ENCODE measurements at places on chromosomes 2 and 18. TPM values are rescaled to one million over a fixed set of nuclear protein-coding genes. Genes with fewer than 3 reads are reported as not detected.

MEIS1 gene
- total RNA-seq, result not detected

RPRM gene
- total RNA-seq, result not detected

LRRC30 gene
- total RNA-seq, result not detected

SNORC gene
- 0.87 TPM for total RNA-seq

RAD51AP2 gene
- not detected for total RNA-seq

KCNE4 gene
- not detected for total RNA-seq

GRCh38 chr2:30566631-30567030 lies 119.6 kb downstream of the LCLAT1 start:
- DNase-seq, result no peak

DNA sequence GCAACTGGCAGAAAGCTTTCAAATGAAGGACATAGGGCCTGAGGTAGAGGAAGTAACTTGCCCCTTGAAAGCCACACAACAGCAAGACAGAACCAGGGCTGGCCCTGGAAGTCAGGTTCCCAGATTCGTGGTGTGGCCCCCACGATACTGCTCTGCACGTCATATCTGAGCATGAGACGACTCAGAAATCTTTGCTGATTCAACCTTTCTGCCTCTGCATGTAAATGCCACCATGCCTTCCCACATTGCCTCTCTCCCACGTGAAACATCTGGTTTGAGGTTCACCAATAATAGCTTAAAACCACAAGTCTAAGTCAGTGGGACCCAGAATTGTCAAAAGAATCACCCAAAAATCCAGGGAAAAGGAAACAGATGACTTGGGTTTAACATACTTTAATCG lies 214.0 kb upstream of the TRIB2 start:
- DNase-seq, result peak; percentile 64

GRCh38 chr18:57767259-57768050 lies 35.7 kb downstream of the ATP8B1 start:
- DNase-seq, result no peak

DNA sequence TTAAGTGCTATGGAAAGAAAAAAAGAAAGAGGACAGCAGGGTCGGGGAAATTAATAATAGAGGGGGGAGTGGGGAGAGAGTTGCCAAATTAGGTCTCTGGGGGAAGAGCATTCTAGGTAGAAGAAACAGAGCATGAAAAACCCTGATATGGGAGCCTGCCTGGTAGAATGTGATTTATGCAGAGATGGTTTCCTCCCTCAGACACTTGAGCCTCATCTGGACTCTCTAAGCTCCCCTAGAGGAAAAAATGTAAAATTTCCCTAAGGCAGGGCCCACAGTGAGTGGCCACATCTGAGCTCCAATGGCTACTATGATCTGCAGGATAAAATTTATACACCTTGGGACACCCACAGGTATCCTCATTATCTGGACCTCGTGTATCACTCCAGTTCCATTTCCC lies 20.6 kb upstream of the EPAS1 start:
- DNase-seq, result no peak

DNA sequence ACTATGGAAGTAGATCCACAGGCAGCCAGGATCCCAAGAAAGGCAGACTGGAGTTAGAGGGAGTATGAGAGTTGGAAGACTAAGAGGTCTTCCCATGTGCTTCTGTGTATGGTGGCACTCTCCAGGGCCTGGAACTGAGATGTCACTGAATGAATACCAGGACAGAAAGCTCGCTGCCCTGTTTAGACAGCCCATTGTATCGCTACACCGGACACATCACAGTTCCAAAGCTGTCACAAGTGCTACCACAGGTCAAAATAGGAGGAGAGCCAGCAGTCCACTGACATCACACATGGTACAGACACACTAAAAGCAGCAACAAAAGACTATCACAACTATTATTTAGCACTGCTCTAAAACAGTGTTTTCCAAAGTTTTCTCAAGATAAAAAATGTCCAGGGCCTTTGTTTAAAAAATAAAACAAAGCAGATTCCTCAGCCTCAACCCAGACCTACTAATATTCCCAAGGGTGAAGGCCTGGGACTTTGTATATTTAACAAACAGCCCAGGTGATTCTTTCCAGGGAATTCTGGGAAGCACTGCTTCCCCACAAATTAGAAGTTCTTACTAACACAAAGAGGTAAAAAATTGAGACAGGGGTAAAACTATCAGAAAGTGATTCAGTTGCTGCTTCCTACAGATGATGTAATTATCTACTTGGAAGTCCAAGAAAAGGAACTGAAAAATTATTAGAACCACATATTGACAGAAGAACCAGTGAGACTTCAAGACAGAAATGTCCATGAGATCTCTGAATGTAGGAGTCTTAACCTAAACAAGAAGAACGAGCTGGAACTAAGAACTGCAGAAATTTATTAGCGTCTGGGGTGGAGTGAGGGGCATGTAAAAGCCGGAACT lies 116.0 kb downstream of the DTNB start:
- DNase-seq, result no peak

Measured in activated CD4-positive, alpha-beta T cell treated with anti-CD3 and anti-CD28 coated beads for 36 hours (primary cell).